ENCODE measurements at places on chromosomes 6 and 20.

GRCh38 chr20:4563534-4563933 is 158.2 kb upstream of the PRND start:
- no peak for DNase-seq

DNA sequence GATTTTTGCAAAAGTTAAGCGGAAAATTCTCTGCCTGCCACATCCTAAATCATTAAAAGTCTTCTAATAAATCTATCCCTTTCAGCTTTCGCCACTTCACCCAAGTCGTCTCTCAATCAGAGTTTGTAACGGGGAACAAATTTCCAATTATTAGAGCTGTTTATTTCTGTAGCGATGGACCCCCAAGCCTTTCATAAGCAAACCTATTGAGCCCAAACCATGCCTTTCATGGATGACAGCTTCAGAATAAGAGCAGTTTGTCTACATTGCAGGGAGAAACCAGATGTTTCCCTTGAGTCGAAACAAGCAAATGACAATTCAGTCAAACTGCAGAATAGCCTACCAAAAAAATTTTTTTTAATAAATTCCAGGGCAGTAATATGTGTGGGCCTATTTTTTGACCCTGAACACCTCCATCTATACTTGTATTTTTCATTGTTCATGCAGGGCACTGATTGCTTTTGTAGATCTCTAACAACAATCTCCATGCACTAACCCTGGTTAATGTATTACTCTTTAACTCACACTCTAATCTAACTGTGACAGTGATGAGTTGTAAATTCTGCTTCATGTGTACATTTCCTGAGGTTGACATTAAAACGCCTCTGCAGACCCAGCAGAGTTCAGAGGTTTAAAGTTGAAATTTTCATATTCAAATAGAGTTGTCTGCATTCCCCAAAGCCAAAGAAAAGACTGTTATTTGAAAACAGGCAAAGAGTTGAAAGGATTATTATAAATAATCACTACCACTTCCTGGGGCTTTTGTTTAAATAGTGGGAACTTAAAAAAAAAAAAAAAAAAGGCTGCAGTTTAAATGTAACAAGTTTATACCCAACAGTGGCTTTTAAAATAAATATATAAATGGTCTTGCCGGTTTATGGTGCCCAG is 64.5 kb downstream of the ATP9A start:
- no peak for DNase-seq

GRCh38 chr20:32199006-32199405 is 8.5 kb downstream of the PLAGL2 start:
- DNase-seq = no peak

- no peak for DNase-seq
Observed at GRCh38 chr6:2579241-2579761, 171.4 kb downstream of the MYLK4 start.

DNA sequence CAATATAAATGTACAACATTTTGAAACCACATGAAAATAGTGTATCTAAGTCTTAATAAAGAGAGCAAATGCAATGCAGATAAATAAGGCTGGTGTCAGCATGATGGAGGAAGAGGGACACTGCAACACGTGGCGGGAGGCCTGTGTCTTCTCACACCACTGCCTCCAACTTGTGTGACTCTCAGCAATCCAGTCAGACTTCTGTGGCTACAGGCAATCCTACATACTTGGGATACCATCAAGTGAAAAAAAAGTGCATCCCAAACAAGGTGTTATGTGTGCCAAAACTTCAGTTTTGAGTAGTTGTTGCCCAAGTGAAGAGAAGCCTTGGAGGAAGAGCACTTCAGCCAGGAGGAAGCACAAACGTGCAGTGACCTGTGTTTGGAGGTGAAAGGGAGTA is 68.6 kb downstream of the PKIB start:
- no peak for DNase-seq

DNA sequence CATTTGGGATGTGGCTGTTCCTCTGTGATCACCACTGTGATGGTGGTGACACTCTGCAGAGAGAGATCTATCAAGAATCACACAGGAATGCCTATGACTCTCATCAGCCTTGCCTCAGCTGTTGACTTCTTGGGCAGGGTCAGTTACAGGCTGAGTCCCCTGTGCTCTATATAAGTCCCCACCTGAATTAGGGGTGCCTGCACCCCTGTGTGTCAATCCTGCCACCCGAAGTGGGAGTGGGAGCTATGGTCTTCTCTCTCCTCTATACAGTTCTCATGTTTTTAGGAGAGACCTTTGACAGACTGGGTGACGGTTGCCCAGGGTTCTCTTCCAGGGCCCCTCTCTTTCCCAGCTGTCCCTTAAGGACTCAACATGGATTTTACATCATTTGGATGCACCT is 173.8 kb downstream of the ZDHHC14 start:
- no peak for DNase-seq

DNA sequence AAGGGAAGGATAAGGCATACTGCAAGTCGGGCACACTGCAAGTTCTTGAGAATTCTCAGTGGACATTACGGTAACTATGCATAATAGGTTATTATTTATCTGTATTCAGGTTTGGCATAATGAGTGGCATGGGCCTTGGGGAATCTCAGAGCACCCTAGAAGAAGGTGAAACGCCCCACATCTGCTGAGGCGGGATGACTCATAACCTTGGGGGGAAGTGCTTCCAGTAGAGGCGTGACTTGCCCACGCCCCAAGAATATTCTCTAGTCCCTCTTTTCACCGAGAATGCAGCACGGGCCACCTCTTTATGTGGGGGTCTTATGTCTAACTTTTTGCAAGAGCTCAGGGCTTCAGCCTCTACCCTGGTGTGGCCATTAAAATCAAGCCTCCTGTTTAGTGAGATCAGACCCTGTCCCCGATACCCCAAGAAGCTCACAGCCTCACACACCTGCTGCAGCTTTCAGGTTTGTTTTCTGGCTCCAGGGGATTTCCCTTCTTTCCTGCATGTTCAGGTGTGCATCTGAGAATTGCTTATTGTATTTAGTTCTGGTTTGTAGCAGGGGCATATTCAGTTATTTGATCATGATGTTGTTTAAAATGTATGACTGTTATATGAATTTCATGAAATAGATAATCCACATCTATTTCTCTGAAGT is 19.1 kb downstream of the ZFP64 start:
- no peak for DNase-seq

DNA sequence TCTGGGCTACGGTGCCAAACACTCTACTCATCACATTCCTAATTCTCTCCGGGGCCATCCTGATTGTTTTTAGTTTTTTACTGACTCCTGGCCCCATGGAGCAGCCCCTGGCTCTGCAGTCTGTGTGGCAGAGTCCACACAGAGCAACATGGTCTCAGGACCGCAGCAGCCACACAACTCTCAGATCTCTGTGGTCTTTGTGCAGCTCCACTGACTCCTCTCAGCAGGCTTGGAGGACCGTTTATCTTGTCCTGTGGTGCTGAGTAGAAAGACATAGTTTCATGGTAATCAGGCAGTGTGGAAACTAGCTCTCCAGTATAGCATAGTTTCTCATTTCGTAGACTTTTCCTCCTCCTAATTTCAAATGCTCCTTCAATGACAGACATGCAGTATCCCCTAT is 168.4 kb downstream of the EDN1 start:
- DNase-seq = no peak

GRCh38 chr6:134323698-134324097 is 5.8 kb upstream of the SGK1 start:
- no peak for DNase-seq

DNA sequence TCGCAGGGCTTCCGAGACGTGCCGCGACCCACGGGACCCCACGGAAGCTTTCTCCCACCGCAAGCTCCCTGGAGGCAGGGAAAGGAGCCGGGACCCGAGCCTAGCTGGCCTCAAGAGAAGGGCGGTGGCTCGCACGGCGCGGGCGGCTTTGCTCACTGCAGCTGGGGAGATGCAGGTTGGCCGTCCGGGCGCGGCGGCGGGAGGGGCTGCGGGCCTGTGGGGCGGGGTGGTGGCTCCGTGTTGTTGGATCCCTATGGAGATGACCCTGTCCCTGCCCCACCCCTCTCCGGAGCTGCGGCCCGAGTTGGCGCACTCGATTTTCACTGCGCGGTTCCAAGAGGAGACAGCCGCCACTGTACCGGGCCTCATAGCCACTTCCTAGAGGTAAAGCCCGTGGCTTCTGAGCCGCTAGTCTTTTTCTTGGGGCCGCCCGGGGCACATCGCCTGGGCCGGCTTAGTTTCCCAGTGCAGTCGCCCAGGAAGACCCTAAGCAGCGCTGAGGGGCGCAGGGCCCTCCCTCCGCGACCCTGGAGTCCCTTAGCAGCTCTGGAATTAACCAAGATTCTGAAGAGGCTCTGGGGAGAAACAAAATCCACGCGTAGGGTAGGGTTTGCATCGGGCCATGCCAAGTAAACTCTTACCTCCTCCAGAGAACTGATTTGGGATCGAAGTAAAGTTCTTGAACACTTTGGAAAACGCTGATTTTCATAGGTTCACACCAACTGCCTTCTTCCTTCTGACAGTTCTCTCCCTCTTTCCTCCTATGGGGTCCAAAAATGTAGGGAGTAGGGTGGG is at the start of gene ECT2L:
Gene ECT2L (plus strand): TSS at position 279 of the 795 bp plus-strand sequence. CDS start 17,188 bp downstream, outside the sequence.
- no peak for DNase-seq

GRCh38 chr6:145367149-145367548 is 368.2 kb downstream of the EPM2A start:
- DNase-seq = no peak

GRCh38 chr20:48564982-48565539 is 262.7 kb downstream of the PREX1 start:
- DNase-seq = no peak

DNA sequence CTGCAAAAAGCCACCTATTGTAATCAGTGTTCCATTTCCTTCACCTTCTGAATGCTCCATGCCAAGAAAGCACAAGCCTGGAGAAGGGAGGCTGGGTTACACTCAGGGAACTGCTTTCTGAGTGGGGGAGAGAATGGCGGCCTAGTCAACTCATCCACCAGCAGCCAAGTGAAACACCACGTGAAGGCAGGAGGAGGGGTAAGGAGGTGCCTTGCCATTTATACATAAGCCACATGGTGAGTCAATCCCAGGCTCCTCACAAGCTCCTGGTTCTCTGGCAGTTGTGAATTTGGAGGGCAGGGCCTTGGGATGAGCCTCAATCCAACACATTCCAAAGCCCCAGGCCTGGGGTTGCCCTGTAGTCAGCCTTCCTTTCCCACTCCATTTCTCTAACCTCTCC is 149.4 kb downstream of the CD24 start:
- no peak for DNase-seq
